ENCODE measurements at places on chromosomes 6 and 20. TPM values are rescaled to one million over a fixed set of nuclear protein-coding genes. Genes with fewer than 3 reads are reported as not detected.

- DNase-seq = peak; percentile 73
Observed at GRCh38 chr6:55758156-55758937, 117.0 kb downstream of the BMP5 start.

DNA sequence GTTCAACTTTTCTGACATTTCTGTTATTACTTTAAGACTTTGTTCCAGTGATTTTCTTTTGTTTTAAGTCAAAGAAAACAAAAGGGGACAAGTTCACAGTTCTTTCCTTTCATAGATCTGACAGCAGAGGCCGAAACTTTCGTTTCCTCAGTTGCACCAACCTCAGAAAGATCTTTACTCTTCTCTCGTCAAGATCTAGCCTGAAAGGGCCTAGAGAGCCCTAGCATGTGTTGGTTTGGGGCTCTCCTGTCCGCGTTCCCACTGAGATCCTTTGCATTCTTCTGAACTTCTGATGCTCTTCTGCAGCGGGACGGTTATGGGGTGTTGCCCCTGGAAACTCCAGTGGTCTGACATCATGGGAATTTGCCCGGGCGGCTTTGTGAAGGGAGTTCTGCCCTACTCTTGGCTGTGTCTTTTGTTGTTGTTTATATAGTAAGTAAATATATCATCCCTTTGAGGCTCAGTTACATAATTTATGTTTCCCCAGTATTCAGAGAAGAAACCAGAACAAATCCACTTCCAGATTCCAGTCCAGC lies 129.1 kb downstream of the SASH1 start:
- no peak for DNase-seq

DNA sequence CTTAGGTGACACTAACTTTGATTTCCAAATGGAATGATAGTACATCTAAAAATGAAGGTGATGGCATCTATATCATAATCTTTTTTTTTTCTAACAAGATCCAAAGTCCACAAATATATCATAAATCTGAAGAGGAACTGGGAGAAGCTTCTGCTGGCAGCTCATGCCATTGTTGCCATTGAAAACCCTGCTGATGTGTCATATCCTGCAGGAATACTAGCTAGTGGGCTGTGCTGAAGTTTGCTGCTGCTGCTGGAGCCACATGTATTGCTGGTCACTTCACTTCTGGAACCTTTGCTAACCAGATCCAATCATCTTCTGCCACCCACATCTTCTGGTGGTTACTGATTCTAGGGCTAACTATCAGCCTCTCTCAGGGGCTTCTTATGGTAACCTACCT lies 27.4 kb upstream of the KHDC1 start:
- DNase-seq = peak; percentile 47

DNA sequence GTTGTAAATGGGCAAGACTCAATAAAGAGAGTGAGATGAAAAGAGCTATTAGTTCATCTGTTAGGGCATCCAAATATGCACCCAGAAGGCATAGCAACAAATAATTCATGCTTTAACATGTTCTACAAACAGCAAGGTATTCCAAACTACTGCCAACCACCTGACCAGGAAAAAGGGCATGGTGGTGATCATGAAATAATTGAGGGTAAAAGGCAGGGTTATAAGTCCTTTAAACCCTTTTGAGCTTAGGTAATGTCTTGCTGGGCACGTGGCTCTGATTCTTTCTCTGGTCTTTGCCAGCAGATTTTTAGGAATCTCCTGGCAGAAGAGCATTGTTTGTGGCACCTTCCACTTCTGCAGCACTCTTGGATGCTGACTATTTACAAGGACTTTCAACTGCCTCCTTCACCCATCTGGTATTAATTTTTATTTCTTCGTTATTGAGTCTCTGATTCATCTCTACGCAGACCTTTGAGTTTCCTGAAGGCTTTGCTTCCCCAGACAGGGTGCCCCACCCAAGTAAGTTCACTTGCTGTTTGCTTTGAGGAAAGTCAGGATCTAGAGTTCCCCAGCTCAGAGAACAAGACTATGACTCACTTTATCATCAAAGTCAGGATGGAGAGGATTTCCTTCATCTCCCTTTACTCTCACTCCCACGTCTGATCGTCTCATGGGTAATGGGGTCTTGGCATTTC lies 83.4 kb upstream of the NEDD9 start:
- peak; percentile 96 for DNase-seq

Gene SOX4
- total RNA-seq = 6.4 TPM

Gene MEP1A
- not detected for total RNA-seq

- no peak for DNase-seq
Observed at GRCh38 chr6:284486-284885, 7.8 kb upstream of the DUSP22 start.

DNA sequence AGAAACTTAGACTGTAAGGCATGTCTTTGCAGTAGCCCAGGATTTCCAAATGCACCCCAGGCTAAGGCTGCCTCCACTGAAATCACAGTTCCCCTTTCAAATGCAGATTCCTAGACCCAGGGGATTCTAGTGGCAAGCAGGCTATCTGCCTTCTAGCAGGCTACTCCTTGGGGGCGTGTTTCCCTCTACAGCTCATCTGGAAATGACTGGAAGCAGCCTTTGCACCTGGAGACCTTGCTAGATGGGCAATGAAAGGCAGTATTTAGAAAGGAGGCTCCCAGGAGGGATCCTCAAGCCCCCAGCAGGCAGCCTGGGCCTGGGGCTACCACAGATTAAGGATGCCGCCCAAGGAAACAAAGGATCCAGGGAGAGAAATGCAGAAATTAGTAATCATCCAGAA lies 26.0 kb upstream of the SYNDIG1 start:
- no peak for DNase-seq

Gene ELOVL2
- total RNA-seq = not detected

DNA sequence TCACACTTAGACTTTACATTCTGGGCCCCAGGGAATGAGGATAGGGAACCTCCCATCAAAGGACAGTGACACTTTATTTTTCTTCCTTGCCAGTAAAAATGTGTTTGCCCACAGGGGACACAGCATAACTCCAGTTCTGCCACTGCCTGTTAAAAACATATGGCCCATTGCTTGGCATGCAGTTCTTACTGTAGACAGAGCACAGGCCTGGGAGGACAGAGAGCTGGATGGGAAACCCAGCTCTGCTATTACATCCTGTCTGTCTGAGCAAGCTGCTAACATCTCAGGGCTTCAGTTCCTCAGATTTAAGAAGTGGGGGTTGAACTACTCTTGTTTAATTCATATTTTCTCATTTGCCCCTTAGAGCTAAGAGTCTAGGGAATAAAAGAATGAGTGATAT lies 120.2 kb downstream of the AKAP7 start:
- no peak for DNase-seq

Gene CLIC5
- not detected for total RNA-seq

Gene FLRT3
- not detected for total RNA-seq

DNA sequence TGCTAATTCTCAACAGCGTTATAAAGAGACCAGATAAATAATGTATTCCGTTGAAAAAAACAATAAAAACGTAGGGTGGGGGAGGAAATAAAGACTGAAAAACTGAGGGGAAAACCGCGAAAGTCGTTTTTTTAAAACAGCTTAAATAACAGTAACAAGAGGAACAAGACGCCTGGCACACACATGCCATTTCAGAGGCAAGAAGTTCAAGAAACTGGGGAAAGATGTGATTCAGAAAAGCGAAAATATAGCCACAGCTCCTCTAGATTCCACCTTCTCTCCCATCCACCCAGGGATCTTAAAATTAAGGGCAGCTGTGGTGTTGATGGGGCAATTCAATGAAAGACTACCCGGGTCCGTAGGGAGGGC lies 1.3 kb downstream of the EPB41L2 start:
- no peak for DNase-seq

GRCh38 chr6:35036059-35036827 lies 104.9 kb downstream of the TCP11 start:
- DNase-seq = no peak

- DNase-seq = no peak
Observed at GRCh38 chr20:63126876-63127699, 88.8 kb downstream of the YTHDF1 start.

Gene SLC22A7
- total RNA-seq = not detected

Gene DACT2
- total RNA-seq = not detected

Gene TGM2
- 265 TPM for total RNA-seq

DNA sequence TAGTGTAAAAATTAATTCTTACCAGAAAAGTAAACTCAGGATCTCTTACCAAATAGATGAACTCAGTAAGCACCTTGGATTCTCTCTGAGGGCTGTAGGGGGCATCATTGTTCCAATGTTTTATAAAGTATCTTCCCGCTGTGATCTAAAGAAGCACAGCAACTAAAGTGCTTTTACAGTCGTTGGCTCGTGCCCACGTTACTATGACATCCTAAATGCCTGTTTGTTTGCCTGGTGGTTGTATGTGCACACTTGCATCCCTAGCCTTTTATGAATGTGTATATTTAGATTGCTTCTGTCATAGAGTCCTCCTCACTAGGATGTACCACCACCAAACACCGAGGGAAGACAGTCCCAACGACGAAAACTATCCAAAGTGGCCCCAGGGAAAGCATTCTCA lies 34.5 kb downstream of the SLX4IP start:
- peak; percentile 70 for DNase-seq
